Stimulated activated CD4-positive, alpha-beta T cell treated with anti-CD3 and anti-CD28 coated beads, Interleukin-2, amount 100 ng/mL, for 48 hours (primary cell): ENCODE measurements at places on chromosomes 5 and 9.

GRCh38 chr5:170739446-170739845 is 44.1 kb upstream of the GABRP start:
- DNase-seq, result no peak

GRCh38 chr5:179610109-179610902 is 13.2 kb downstream of the HNRNPH1 start:
- no peak for DNase-seq

DNA sequence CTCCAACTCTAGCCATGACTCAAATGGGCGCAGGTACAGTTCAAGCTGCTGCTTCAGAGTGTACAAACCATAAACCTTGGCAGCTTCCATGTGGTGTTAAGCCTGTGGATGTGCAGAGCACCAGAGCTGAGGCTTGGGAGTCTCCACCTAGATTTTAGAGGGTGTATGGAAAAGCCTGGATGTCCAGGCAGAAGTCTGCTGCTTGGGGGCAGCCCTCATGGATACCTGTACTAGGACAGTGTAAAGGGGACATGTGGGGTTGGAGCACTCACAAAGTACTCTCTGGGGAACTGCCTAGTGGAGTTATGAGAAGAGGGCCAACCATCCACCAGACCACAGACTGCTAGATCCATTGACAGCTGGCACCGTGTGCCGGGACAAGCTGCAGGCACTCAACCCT is 273.5 kb upstream of the ST8SIA4 start:
- DNase-seq, result no peak

DNA sequence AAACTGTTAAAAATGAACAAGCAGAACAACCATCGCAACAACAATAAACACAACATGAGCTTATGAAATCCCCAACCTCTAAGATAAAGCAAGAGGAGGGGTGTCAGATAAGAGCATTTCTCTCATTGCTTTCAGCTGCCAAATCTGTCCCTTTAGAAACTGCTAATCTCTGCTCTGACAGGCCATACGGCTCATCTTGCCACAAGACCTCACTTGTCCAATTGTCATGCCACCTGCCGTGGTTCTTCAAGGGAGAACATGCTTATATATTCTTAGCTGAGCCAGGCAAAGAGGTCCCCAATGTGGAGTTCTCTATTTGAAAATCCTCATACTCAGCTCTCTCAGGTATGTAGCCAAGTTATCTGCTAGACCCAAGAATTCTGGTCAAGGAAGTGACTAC is 405.0 kb upstream of the TNC start:
- no peak for DNase-seq

DNA sequence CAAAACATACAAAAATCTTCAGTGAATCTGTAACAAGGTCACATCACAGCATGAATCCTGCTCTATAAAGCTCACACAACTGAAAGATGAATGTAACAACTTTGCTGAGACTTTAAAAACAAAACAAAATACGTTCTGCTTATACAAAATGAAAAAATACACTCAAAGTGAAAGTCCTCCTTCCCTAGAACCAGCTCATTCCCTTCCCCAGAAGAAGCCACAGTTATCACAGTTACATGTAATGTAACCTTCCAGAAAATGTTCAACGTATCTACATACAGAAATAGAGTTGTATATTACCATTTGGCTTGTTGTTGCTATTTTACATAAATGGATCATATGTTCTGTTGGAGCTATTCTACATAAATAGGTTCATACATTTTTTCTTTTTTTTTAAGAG is 2.6 kb downstream of the AUH start:
- no peak for DNase-seq

GRCh38 chr9:694403-695154 is 146.9 kb upstream of the DMRT1 start:
- no peak for DNase-seq

GRCh38 chr9:96587338-96588315 is 32.0 kb downstream of the CDC14B start:
- no peak for DNase-seq
